ENCODE measurements at places on chromosomes 6 and 20. TPM values are rescaled to one million over a fixed set of nuclear protein-coding genes. Genes with fewer than 3 reads are reported as not detected.

- no peaks in the 10 kb centered on the region for H3K4me1 ChIP-seq
- H3K36me3 ChIP-seq: peaks cover 3% of the 10 kb centered on the region
- no peaks in the 10 kb centered on the region for H3K27me3 ChIP-seq
- no peak for DNase-seq
These were observed 57.8 kb downstream of the AGPAT4 start for GRCh38 chr6:161215876-161216615.

Gene SYNDIG1
- total RNA-seq: not detected

Gene TRIM15
- not detected for total RNA-seq

DNA sequence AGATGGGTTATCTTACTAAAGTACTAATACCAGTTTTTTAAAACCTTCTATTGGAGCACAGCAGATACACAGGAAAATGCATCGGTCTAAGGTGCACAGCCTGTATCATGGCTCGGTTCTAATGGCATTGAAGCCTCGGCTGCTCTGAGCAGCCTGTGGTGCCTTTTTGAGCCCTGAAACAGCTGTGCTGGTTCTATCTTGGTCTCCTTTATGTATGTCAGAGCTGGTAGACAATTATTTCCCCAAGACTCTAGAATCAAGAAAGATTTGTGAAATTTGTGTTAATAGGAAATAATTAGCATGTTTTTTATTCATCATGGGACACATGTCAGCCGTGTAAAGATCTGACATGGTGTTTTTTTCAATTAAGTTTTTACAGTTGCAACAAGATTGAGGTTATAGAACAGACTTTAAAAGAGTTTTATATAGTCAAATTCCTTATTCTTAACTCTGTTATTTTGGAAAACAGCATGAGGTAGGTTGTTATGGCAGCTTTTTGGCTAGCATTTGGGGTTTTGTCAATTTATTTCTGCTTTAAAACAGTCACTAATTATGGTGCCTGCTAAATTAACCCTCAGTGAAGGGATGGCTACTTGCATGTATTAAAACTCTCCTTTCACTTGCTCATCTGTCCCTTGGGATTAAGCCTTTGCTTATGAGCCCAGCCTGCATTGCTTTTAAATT lies 40.3 kb upstream of the C20orf144 start:
- no peak overlapping the region for H3K4me3 ChIP-seq
- no peak for DNase-seq
- H3K36me3 ChIP-seq: peaks cover 7% of the 10 kb centered on the region
- peaks cover 13% of the 10 kb centered on the region for H3K4me1 ChIP-seq
- no peaks in the 10 kb centered on the region for H3K27me3 ChIP-seq

Gene TDRD6
- total RNA-seq: not detected

GRCh38 chr20:61353261-61354000 lies 101.4 kb downstream of the CDH4 start:
- H3K36me3 ChIP-seq: no peaks in the 10 kb centered on the region
- DNase-seq: no peak
- no peak overlapping the region for H3K27ac ChIP-seq
- H3K4me1 ChIP-seq: no peaks in the 10 kb centered on the region
- H3K4me3 ChIP-seq: no peak overlapping the region

DNA sequence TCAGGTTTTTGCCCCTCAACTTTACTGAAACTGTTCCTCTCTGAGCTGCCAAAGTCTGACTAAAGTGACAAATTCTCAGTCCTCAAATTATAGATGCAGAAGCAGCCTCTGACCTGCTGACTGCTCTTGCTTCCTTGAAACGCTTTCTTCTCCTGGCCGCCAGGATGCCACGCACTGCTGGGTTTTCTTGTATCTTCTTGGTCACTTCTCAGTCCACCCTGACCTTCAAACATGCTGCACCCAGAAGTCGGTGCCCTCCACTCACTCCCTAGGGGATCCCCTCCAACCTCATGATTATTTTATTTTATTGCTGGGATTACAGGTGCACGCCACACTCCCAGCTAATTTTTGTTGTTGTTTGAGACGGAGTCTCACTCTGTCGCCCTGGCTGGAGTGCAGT lies 24.7 kb downstream of the SYNJ2 start:
- no peak overlapping the region for H3K4me3 ChIP-seq
- H3K27ac ChIP-seq: no peak overlapping the region
- no peak for DNase-seq
- H3K4me1 ChIP-seq: peaks cover 41% of the 10 kb centered on the region
- H3K36me3 ChIP-seq: no peaks in the 10 kb centered on the region
- H3K27me3 ChIP-seq: no peaks in the 10 kb centered on the region

GRCh38 chr6:9233226-9233625 lies 797.9 kb upstream of the SLC35B3 start:
- H3K27ac ChIP-seq: no peak overlapping the region
- no peaks in the 10 kb centered on the region for H3K27me3 ChIP-seq
- H3K36me3 ChIP-seq: no peaks in the 10 kb centered on the region
- no peaks in the 10 kb centered on the region for H3K4me1 ChIP-seq

DNA sequence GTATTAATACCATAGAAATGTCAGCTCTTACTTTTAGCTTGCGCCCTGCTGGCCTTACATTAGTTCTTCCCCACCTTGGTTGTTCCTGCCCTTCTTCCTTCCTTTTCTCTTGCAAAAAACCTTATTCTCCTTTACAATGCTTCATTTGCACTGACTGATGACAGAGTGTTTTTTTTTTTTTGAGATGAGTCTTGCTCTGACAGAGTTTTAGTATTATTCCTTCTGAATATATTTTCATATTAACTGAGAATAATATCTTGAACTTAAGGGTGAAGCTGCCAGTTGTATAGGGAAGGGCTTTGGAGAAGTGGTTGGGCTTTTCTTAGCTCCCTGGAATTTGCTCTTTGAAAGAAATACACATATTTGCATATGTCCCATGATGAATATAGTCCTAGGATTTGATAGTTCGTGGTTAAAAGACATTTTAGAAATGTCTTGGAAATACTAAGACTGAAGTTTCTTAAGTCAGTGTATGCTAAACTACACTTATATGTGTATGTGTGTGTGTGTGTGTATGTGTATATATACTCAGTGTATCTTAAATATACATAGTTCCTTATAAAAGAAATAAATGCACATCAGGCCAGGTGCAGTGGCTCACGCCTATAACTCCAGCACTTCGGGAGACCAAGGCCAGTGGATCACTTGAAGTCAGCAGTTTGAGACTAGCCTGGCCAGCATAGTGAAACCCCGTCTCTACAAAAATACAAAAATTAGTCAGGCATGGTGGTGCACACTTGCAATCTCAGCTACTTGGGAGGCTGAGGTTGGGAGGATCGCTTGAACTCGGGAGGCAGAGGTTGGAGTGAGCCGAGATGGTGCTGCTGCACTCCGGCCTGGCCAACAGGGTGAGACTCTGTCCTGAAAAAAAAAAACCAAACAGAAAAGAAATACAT lies 216.1 kb upstream of the MYLIP start:
- no peaks in the 10 kb centered on the region for H3K36me3 ChIP-seq
- DNase-seq: no peak
- no peak overlapping the region for H3K4me3 ChIP-seq
- H3K27ac ChIP-seq: no peak overlapping the region
- H3K27me3 ChIP-seq: no peaks in the 10 kb centered on the region
- no peaks in the 10 kb centered on the region for H3K4me1 ChIP-seq

GRCh38 chr6:99521633-99522151 lies 6.5 kb upstream of the USP45 start:
- H3K4me1 ChIP-seq: peaks cover 6% of the 10 kb centered on the region
- DNase-seq: no peak
- H3K4me3 ChIP-seq: peak overlapping the region; percentile 94
- no peaks in the 10 kb centered on the region for H3K27me3 ChIP-seq
- peak overlapping the region; percentile 73 for H3K27ac ChIP-seq

Gene PI3
- total RNA-seq: not detected

Gene PLCB1
- 57.7 TPM for total RNA-seq

Gene PAK5
- not detected for total RNA-seq

Gene HCK
- total RNA-seq: 31.6 TPM

- H3K27me3 ChIP-seq: no peaks in the 10 kb centered on the region
- no peaks in the 10 kb centered on the region for H3K36me3 ChIP-seq
- no peaks in the 10 kb centered on the region for H3K4me1 ChIP-seq
- H3K4me3 ChIP-seq: no peak overlapping the region
- no peak overlapping the region for H3K27ac ChIP-seq
These were observed 690.7 kb downstream of the DOK5 start for GRCh38 chr20:55166063-55166462.

Gene KCNG1
- total RNA-seq: not detected

- no peak overlapping the region for H3K27ac ChIP-seq
- no peak overlapping the region for H3K4me3 ChIP-seq
- peaks cover 13% of the 10 kb centered on the region for H3K4me1 ChIP-seq
- H3K36me3 ChIP-seq: no peaks in the 10 kb centered on the region
These were observed 44.6 kb downstream of the CDYL start for GRCh38 chr6:4820704-4821276.

DNA sequence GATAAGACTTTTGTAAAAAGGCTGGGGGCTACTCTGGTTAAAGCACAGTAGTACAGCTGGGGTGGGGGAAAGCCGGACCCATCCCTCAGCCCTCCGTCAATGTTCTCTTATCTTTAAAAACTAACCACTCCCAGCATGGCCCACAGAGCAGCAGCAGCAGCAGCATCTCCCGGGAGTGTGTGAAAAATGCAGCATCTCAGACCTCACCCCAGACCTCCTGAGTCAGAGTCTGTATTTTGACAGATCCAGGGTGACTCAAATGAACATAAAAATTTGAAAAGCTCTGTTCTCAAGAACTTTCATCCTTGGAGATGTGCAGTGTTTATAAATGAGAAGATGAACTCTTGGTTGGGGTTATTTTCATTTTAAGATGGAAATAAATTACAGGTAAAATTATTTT lies 277.7 kb upstream of the ECI2 start:
- no peaks in the 10 kb centered on the region for H3K36me3 ChIP-seq
- no peak for DNase-seq
- no peaks in the 10 kb centered on the region for H3K4me1 ChIP-seq
- no peak overlapping the region for H3K4me3 ChIP-seq

DNA sequence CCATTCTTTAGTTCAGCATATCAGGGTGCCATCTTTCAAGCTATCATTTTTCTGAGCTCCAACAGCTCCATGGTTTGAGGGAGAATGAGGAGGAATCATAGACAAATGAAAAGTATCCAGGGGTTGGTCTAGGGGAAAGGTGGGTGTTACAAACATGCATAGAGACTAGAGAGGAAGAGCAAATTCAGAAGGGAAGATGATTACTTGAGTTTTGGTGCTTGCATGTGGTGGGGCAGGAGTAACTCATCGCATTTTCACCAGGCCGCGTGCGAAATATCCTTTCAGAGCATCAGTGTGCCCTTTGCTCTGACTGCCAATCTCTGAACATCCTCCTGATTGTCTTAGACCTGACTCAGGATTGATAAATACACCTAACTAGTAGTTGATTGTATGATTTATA lies 7.7 kb upstream of the BICRAL start:
- DNase-seq: peak; percentile 62
- no peaks in the 10 kb centered on the region for H3K36me3 ChIP-seq

DNA sequence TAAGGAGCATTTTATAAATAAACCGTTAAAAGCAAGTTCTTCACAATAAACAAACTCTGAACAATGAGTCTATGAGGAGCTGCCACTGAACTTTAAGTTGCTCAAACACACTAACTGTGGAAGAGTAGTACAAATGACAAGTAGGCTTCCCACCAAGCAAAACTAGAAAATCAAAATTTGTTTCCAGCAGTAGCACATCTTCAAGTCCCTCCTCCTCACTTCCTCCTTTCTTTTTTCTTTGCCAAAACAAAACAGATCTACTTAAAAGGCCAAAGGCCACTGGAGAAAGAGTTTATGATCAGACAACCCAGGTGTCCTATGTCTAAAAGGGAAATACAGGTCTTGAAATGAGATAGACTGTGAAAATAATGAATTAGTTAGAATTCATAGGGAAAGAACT lies 17.1 kb upstream of the FAM135A start:
- no peak overlapping the region for H3K4me3 ChIP-seq
- no peak overlapping the region for H3K27ac ChIP-seq

GRCh38 chr20:46058599-46059281 lies 29.7 kb downstream of the SLC12A5 start:
- peak; percentile 11 for DNase-seq
- no peak overlapping the region for H3K27ac ChIP-seq
- H3K4me3 ChIP-seq: no peak overlapping the region
- H3K4me1 ChIP-seq: peaks cover 29% of the 10 kb centered on the region
- peaks cover 10% of the 10 kb centered on the region for H3K27me3 ChIP-seq
- H3K36me3 ChIP-seq: peaks cover 28% of the 10 kb centered on the region

DNA sequence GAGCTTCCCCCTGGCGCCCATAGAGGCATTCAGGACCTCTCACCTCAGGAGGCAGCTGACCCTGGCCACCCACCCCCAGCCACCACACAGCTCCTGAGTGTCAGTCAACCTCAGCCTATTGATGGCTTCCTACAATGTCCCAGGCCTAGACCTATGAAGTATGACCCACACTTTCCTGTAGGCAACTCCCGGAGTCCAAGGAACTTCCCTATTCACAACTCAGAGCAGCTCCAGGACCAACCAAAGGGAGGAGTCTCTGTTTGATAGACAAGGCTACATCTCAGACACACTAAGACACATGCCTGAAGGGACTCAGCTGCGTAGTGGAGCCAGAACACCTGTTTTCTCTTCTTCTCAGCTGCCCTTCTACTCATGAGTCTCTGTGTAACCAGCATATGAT lies 169.1 kb downstream of the MAFB start:
- H3K27me3 ChIP-seq: no peaks in the 10 kb centered on the region
- no peak overlapping the region for H3K4me3 ChIP-seq
- H3K36me3 ChIP-seq: no peaks in the 10 kb centered on the region
- H3K27ac ChIP-seq: no peak overlapping the region

- DNase-seq: no peak
- H3K4me1 ChIP-seq: no peaks in the 10 kb centered on the region
- peak overlapping the region; percentile 32 for H3K27ac ChIP-seq
- no peak overlapping the region for H3K4me3 ChIP-seq
- H3K27me3 ChIP-seq: no peaks in the 10 kb centered on the region
- peaks cover 11% of the 10 kb centered on the region for H3K36me3 ChIP-seq
These were observed 46.9 kb downstream of the BLOC1S5 start for GRCh38 chr6:8017276-8017701.
